NCI-H526 (cell line): ENCODE measurements at places on chromosomes 4 and X.

DNA sequence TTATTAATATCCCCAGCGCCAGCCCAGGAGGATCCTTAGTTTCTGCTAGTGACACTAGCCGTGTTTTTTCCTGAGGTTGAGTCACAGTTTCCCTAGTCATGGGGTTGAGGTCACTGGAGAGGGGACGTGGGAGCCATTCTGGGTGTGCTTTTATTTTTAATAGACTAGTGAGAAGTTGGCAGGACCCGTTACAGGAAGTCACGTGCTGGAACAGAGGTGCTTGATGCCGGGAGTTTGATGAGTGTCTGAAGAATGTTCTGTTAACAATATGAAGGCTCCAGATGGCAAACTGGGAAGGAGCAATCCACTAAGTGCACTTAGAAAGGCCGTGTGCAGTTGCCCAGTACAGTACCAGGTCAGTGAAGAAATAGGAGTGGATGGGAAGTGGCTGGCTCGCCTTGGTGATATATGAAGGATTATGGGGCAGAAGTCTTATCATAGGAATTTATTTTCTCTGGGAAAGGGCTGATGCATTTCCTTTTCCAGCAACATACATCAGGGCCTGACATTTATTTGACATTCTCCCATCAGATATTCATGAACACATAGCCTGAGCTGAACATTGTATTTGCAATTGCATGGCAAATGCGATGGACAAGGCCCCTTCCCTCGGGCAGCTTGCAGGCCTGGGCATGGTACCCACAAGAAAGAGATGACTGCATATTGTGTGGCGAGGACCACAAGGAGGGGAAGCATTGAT is 291.8 kb downstream of the FBXW7 start:
- DNase-seq, result no peak

DNA sequence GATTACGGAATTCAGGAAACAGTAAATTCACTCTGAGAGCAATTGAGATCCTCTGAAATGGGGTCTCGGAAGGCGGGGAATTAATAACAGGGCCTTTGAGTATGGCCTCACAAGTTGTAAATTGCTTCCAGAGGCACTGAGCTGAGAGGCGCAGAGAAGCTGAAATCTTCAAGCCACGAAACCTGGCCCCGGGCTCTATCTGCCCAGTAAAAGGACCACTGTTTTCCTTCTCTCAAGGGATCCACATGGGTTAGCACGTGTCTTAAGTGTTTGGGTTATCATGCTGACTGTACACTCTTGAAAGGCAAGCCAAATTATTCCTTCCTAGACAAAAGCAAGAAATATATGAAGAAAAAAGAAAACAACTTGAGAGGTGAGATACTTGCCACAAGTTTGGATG is 1012.9 kb upstream of the FTHL17 start:
- DNase-seq, result no peak

DNA sequence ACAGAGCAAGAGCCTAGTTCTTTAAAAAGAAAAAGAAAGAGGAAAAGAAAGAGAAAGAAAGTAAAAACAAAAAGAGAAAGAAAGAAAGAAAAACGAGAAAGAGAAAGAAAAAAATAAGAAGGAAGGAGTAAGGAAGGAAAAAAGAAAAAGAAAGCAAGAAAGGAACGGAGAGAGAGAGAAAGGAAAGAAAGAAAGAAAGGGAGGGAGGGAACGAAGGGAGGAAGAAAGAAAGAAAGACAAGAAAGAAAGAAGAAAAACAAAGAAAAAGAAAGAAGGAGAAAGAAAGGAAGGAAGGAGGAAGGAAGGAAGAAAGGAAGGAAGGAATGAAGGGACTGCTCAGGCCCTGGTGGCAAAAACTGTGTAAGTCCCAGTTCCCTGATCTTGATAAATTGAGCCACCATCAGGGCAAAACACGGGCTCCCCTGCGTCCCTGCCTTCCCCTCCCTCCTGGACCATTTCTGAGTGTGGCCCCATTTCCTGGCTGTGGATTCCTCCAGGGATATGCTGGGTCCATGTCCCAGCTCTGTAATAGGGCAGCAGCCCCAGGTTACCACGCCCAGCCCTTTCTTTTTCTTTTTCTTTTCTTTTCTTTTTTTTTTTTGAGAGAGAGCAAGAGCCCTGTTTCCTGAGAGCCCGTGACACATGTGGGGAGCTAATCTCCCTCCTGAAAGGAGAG is 44.8 kb downstream of the SHOX start:
- DNase-seq, result no peak

GRCh38 chrX:9905288-9905687 is 61.9 kb upstream of the CLDN34 start:
- no peak for DNase-seq

DNA sequence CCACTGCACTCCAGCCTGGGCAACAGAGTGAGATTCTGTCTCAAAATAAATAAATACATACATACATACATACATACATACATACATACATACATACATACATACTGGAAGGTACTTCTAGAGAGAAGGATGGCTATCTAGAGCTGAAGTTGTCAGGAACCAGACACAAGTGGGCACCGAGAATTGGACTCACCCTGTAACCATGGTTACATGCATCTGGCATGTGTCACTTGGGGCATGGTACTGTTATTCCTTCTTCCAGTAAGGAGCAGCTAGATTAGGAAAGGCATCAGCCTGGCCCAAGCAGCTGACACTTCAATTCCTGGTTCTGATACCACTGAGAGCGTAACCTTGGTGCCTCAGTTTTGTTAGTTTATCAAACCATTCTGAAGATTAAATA is 127.1 kb downstream of the SH3KBP1 start:
- no peak for DNase-seq

- no peak for DNase-seq
These were observed at the start of gene PDGFRA for GRCh38 chr4:54228961-54229501. Gene PDGFRA, plus strand, starts transcription at chr4:54229293. Its CDS starts 29,476 bp downstream, at chr4:54258769.

GRCh38 chr4:121199742-121200561 is 35.8 kb upstream of the TNIP3 start:
- no peak for DNase-seq

DNA sequence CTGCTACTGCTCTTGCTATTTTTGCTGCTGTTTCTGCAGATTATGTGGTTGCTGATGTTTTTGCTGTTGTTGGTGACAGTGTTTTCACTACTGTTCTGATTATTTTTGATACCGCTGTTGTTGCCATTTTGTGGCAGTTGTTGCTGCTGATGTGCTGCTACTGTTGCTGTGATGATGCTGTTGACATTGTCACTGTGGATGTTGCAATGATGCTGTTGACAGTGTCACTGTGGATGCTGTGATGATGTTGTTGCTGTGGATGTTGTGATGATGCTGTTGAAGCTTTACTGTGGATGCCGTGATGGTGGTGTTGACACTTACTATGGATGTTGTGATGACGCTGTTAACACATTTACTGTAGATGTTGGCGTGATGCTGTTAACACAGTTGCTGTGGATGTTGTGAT is 180.3 kb downstream of the EVC2 start:
- DNase-seq, result no peak

- no peak for DNase-seq
These were observed 345.3 kb upstream of the BMP3 start for GRCh38 chr4:80685214-80685613.

- DNase-seq, result no peak
These were observed 225.3 kb upstream of the CXorf66 start for GRCh38 chrX:140190441-140191108.

- peak; percentile 36 for DNase-seq
These were observed 172.2 kb downstream of the PPARGC1A start for GRCh38 chr4:23717528-23718248.
